Pericardium fibroblast (primary cell): ENCODE measurements at places on chromosomes 12 and 14. TPM values are rescaled to one million over a fixed set of nuclear protein-coding genes. Genes with fewer than 3 reads are reported as not detected.

Gene CIDEB
- 1.0 and 1.2 TPM in 2 replicates for total RNA-seq

Gene PAX9
- total RNA-seq: 2.0 TPM in 1 of 2 replicates, not detected in the other

Gene TMEM132C
- 2.2 and 3.3 TPM in 2 replicates for total RNA-seq

Gene CLEC1B
- not detected in 2 replicates for total RNA-seq

Gene PPFIA2
- not detected in 2 replicates for total RNA-seq

Gene PLA2G1B
- not detected in 2 replicates for total RNA-seq

Gene TMEM229B
- total RNA-seq: 0.12 and 1.8 TPM in 2 replicates

Gene WNT5B
- total RNA-seq: 14.0 and 20.4 TPM in 2 replicates

Gene DUSP16
- 2.5 and 4.0 TPM in 2 replicates for total RNA-seq

Gene CD9
- 30.1 and 49.0 TPM in 2 replicates for total RNA-seq

Gene RBMS2
- total RNA-seq: 12.6 and 15.2 TPM in 2 replicates

Gene SOS2
- total RNA-seq: 10.1 and 15.8 TPM in 2 replicates

Gene IFT81
- 6.9 and 7.2 TPM in 2 replicates for total RNA-seq

Gene SYNE3
- total RNA-seq: 20.4 and 20.7 TPM in 2 replicates

Gene MYO1A
- total RNA-seq: not detected in 2 replicates

Gene TAS2R19
- 0.17 and 0.35 TPM in 2 replicates for total RNA-seq

Gene GLIPR1L1
- not detected in 2 replicates for total RNA-seq

Gene KRT85
- total RNA-seq: not detected in 2 replicates

Gene UBR7
- 11.7 and 18.8 TPM in 2 replicates for total RNA-seq

Gene LUM
- total RNA-seq: 252 and 293 TPM in 2 replicates

Gene HOXC12
- not detected in 2 replicates for total RNA-seq

Gene TDRD9
- 0.23 and 1.0 TPM in 2 replicates for total RNA-seq
